ENCODE measurements at places on chromosomes 11 and 22. TPM values are rescaled to one million over a fixed set of nuclear protein-coding genes. Genes with fewer than 3 reads are reported as not detected.

The HTR3A gene
- polyA plus RNA-seq, result not detected

The HEPHL1 gene
- polyA plus RNA-seq, result 0.17 TPM

The MS4A15 gene
- 4.3 TPM for polyA plus RNA-seq

The PHETA2 gene
- 8.3 TPM for polyA plus RNA-seq

The DDIAS gene
- polyA plus RNA-seq, result 0.92 TPM

The OSM gene
- not detected for polyA plus RNA-seq

The APOL5 gene
- not detected for polyA plus RNA-seq

The TBX10 gene
- 0.34 TPM for polyA plus RNA-seq

The CARD10 gene
- polyA plus RNA-seq, result 31.2 TPM

- DNase-seq, result peak; percentile 87
Measured at GRCh38 chr11:58900479-58901420, 38.5 kb upstream of the GLYATL1 start.

GRCh38 chr11:17563231-17563646 lies 16.2 kb downstream of the OTOG start:
- no peak for DNase-seq

GRCh38 chr11:86115542-86116385 lies 46.9 kb upstream of the PICALM start:
- DNase-seq, result no peak

DNA sequence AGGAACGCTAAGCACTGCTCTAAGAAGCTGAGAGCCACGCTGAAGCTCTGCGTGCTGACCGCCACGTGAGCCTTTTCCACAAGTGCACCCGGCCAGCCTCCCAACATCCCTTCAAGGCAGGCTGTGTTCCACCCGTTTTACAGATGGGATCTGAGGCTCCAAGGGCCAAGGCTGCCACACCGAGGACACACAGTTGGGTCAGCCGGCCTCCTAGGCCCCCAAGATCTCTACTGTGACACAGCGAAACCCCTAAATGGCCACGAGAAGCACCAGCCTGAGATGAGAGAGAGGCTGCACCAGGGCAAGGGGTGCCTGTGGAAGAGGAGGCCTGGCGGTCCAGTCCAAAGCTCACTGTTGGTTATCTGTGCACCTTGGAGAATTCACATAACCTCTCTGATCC lies 11.8 kb upstream of the CD5 start:
- DNase-seq, result no peak

- no peak for DNase-seq
Measured at GRCh38 chr11:30902929-30903328, 316.8 kb upstream of the MPPED2 start.

- DNase-seq, result no peak
Measured at GRCh38 chr22:27757928-27758525, 43.5 kb downstream of the MN1 start.

- no peak for DNase-seq
Measured at GRCh38 chr11:27041141-27041899, 705 bp downstream of the BBOX1 start.

GRCh38 chr11:133156986-133157745 lies 375.1 kb downstream of the OPCML start:
- DNase-seq, result no peak

DNA sequence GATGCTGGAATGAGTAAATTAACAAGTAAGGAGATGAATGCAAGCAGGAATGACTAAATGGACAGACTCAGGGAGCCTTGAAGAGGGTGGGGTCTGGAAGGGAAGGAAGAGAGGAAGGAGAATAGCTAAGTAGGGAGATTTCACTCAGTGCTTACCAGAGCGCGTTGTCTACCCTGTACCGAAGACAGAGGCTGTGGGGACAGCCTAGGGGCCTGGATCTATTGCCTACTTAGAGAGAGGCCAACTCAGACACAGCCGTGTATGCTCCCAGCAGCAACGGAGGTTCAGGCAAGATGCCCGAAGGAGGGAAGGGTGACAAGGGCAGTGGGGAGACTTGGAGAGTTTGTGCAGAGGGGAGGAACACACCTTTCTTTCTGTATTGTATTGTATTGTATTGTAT lies at the start of gene FOLR2:
Gene FOLR2 (plus strand): TSS at position 157 of the 400 bp plus-strand sequence. CDS start 1,791 bp downstream, outside the sequence.
- no peak for DNase-seq

- DNase-seq, result no peak
Measured at GRCh38 chr22:28629420-28630176, 50.0 kb downstream of the TTC28 start.

DNA sequence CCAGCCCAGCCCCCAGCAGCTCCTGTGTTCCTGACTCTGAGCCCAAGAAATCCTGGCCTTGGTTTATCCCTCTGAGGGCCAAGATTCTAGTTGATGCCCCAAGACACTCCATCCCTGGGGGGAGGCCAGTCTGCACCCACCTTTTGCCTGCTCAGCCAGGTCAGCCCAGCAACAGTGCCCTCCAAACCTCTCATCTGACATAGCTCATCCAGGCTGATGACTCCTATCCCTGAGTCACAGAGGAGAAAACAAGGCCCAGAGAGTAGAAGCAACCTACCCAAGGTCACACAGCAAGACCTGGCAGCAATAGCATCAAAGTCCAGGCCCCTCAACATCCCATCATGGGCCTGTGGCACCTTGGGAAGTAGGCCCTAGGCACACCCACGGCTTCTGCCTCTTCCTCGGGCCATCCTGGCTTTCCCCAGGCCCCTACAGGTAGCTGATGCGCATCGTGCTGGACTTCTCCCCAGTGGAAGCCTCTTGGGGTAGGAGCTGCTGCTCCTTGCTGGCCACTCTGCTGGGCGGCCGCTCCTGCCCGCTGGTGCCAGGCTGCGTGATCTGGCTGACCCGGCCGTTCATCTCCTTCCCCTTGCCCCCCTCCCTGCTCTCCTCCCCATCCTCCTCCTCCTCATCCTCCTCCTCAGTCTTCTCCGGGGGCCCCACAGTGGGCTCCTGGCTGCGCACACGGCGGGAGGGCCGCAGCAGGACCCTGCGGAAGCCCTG lies 6.0 kb downstream of the SSTR3 start:
- no peak for DNase-seq

GRCh38 chr11:5336331-5336730 lies 7.0 kb downstream of the OR51B5 start:
- no peak for DNase-seq

- DNase-seq, result peak; percentile 70
Measured at GRCh38 chr11:130180491-130180890, 20.9 kb downstream of the ST14 start.

DNA sequence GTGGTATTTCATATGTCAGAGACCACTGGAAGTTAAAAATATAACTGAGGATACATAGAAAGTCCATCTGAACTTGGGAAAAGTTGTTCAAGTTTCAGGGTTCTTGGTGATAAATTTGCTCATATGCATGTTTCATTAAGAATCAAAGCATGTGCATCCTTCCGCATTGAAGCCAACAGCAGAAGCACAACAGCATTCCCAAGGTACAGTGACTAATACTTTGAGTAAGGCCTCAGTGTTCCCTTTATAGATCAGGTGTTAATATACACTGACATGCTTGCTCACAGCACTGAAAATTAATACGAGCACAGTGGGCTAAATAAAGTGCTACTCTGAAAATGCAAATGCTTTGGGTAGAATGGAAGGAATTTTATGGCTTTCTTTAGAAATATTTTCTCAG lies 691.1 kb downstream of the METTL15 start:
- no peak for DNase-seq

GRCh38 chr11:9914064-9914463 lies 250.2 kb downstream of the SWAP70 start:
- DNase-seq, result no peak

Measured in hepatocyte (in vitro differentiated cells).